ENCODE measurements at places on chromosomes 7 and 10. TPM values are rescaled to one million over a fixed set of nuclear protein-coding genes. Genes with fewer than 3 reads are reported as not detected.

- no peak for DNase-seq
Observed at GRCh38 chr10:118742782-118743181, 12.0 kb downstream of the CACUL1 start.

GRCh38 chr7:30048582-30048981 lies 20.4 kb downstream of the PLEKHA8 start:
- no peak for DNase-seq

DNA sequence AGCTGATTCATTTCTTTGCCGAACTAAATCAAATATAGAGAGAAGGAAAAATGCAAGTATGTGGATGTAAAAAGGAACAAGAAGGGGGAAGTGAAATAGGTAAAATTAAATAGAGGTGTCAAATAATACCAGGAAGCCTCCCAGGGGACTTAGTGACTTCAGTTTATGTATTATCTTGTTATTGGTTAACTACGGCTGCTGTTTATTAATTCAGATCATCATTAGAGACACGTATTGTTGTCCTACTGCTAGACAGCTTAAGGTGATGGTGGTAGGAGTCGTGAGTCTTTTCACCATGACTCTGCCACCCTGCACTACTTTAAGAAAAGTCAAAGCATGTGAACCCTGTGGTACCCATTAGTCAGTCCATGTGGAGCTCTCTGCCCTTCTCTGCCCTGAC lies 289.1 kb downstream of the PRKG1 start:
- DNase-seq, result no peak

- no peak for DNase-seq
Observed at GRCh38 chr10:31508882-31509281, 189.9 kb downstream of the ZEB1 start.

DNA sequence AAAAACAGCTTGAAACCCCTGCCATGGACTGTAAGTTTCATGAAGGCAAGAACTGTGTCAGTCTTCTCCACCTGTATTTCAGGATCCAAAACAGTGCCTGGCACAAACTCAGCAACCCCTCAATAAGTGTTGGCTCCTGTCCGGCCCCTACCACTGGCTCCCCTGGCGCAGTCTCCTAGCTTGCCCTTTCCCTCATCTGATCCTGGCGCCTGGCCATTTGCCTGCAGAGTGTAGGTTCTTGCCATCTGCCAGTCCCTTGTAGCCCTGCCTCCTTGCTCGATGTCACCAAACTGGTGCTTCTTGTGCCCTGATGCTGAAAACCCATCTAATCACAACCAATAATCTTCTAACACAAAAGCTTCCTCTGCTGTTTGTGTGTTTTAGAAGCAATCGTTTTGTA lies 60.4 kb downstream of the LGI1 start:
- no peak for DNase-seq

- no peak for DNase-seq
Observed at GRCh38 chr7:152508701-152509100, 72.9 kb upstream of the KMT2C start.

DNA sequence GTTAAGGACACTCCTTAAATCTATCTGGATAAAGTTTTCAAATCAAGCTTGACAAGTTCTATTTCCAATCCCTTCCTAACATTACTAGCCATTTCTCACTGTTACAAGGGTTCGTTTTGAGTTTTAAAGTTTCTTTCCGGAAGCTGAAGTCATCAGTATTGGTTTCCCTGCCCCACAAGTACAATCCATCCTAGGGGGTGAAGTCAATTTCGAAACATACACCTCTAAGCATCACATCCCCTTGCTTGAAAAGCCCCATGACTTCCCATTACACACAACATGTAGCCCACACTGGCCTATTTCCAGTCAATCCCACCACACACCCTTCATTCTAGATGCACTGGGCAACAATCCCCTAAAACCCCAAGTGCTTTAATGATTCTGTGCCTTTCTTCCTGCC lies 13.0 kb downstream of the DPY19L1 start:
- no peak for DNase-seq

DNA sequence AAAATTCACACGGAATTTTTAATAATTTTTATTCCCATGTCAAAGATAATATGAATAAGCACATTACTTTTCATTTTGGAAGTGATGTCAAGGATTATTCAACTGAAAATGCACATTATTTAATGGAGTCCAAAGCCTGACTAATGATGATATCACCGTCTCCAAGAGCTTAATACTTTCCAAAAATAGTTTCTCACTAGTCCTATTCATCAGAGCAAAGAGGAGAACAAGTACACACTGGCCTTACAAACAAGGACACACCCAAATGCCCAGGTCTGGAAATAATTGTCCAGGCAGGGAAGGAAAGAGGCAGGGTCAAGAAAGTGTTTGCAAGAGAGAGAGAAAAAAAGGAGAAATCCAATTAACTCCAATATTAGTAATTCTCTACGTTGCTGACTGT lies 216.8 kb upstream of the CCDC6 start:
- DNase-seq, result no peak

DNA sequence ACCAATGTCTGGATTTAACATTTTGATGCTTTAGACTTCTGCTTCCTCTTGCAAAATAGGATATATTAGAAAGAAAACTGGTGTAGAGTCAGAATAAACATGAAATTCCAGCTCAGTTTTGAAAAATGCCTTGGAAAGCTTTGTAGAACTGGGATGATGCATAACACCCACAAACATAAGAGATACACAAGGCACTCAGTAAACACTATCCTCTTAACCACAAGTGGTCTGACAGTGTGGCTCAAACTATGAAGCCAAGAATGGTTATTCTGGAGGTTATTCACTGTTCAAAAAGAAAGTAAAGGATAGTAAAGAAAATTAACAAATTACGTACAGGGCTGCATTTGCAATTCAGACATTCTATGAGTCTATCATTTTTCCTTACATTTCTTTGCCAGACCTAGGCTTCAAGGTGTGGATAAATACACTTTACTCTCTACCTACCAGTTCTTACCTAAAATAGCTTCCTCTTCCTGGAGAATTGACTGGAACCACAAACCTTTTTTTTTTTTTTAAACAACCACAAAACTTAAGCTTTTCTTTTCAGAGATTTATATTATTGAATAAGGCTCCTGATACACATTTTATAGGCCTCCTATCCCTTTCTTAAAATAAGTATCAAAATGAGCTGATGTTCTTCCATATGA lies 9.0 kb upstream of the RSBN1L start:
- DNase-seq, result no peak

GRCh38 chr10:128723631-128724205 lies 597.5 kb upstream of the MKI67 start:
- no peak for DNase-seq

DNA sequence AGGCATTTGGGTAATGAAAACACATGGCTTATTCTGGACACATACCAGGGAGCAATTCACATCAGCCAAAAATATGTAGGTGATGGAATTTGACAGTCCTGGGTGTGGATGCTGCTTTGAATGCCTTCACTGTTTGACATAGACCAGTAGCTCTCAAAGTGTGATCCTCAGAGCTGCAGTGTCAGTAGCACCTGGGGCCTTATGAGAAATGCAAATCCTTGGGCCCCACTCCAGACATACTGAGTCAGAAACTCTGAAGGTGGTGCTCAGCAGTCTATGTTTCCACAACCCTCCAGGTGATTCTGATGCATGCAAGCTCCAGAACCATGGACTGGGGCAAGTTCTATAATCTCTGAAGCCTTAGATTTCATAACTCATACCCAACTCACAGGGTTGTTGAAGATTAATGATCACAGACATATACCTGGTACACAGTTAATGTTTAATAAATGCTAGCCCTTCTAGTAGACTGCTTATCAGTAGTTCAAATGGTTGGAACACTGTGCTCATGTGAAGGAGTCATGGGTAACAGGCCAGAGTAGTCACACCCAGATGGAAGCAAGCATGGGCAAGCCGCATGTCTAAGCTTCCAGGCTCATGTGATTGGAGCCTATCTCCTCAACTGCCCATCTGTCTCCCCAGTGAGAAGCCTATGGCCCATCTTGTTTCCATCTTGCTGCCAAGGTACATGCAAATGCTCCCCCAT lies 715.7 kb downstream of the GRID1 start:
- no peak for DNase-seq

DNA sequence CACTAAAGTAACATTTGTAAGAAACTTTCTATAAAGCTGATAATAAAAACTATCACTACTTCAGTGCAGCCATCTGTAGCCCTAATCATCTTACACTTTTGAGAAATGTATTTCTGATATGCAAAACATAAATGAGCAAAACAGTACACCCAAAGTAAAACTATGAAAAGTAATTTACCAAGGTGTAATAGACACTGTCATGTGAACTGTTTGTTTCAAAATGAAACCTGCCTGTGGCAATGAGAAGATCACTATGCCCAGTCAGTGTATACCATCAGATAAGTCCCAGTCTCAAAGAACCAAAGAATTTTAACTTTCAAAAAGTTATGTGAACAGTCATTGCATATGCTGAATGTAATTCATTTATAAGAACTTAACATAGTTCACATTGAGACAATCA lies 398.1 kb downstream of the CDC14C start:
- no peak for DNase-seq

DNA sequence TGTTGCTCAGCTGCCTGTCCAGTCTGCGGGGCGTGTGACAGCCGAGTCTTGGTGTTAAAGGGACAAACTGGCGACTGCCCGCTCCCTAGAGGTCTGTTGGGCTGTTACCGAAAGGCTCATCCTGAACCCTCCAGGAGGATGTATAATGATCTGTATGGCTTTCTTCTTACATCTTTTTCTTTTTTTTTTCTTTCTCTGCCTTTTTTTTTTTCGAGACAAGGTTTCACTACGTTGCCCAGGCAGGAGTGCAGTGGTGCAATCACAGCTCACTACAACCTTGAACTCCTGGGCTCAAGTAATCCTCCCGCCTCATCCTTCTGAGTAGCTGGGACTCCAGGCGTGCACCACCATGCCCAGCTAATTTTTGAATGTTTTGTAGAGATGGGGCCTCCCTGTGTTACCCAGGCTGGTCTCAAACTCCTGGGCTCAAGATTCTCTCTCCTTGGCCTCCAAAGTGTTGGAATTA lies 857 bp downstream of the INTS15 start:
- DNase-seq, result no peak

Gene NXPH1
- total RNA-seq, result 1.0 TPM

Gene KLLN
- total RNA-seq, result 1.1 TPM

Gene ADAM12
- 81.4 TPM for total RNA-seq

Gene CADPS2
- total RNA-seq, result 3.7 TPM
